ENCODE measurements at places on chromosomes 12 and 14.

GRCh38 chr14:100662879-100663760 lies 63.6 kb upstream of the DLK1 start:
- no peak for DNase-seq

- no peak for DNase-seq
These were observed 270.3 kb downstream of the NRXN3 start for GRCh38 chr14:78440356-78440894.

GRCh38 chr14:61191733-61192132 lies 89.4 kb downstream of the TMEM30B start:
- DNase-seq = no peak

DNA sequence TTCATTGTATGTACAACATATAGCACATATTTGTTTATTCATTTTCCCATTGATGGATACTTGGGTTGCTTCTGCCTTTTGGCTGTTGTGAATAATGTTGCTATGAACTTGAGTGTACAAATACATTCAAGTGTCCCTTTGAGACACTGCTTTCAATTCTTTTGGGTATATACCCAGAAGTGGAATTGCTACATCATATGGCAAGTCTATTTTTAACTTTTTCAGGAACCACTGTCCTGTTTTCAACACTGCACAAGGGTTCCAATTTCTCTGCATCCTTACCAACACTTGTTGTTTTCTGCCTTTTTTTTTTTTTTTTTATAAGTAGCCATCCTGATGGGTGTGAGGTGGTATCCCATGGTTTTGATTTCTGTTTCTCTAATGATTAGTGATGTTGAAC lies 15.9 kb downstream of the RBMS2 start:
- no peak for DNase-seq

DNA sequence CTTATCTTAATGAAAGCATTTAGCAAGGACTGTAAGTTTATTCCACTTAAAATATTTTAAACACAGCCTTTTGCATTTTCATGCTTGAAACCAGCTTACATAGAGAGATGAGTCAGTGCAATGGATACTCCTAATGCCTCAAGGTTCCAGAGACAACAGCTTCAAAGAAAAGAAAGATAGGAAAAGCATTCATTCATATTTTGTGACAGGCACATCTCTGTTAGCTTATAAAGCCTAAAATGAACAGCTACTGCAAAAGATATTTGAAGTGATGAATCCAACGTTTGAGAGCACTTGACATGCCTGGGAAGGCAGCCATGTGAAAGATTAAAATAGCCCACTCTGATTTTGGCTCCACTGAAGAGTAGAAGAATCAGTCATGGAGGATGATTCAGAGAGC lies 814.5 kb downstream of the RPS29 start:
- DNase-seq = no peak

GRCh38 chr12:52132754-52133161 lies 53.3 kb downstream of the SMIM41 start:
- no peak for DNase-seq

- DNase-seq = no peak
These were observed 44.7 kb downstream of the ABCD2 start for GRCh38 chr12:39574785-39575497.

DNA sequence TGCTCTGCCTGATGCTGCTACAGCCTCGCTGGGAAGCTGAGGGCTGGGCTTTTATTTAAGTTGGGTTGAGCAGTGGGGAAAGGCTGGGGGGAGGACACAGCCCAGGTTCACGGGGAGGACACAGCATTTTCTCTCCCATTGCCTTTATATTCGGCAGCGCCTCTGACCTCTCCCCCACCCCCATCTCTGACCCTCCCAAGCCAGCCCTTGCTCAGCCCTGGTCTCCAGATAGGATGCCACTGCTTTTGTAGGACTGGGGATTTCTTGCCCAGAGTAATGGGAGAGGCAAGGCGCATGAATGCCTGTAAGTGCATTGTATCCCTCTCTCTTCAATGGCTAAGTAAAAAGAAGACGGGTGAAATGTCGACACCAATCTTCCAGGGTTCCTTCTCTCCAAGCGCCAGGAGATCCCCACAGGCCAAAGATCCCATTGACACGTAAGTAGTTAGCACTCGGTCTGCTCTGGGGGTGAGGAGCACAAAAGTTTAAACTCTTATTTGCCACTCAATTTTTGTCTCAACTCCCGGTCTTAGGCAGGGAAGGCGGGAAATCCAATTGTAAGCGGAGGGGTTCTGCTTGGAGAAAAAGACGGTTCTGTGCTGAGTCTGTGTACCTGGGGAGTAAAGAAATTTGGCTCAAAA lies 4.6 kb downstream of the HOXC4 start:
- DNase-seq = no peak

- no peak for DNase-seq
These were observed 242.2 kb downstream of the SPTSSA start for GRCh38 chr14:34219661-34220377.

DNA sequence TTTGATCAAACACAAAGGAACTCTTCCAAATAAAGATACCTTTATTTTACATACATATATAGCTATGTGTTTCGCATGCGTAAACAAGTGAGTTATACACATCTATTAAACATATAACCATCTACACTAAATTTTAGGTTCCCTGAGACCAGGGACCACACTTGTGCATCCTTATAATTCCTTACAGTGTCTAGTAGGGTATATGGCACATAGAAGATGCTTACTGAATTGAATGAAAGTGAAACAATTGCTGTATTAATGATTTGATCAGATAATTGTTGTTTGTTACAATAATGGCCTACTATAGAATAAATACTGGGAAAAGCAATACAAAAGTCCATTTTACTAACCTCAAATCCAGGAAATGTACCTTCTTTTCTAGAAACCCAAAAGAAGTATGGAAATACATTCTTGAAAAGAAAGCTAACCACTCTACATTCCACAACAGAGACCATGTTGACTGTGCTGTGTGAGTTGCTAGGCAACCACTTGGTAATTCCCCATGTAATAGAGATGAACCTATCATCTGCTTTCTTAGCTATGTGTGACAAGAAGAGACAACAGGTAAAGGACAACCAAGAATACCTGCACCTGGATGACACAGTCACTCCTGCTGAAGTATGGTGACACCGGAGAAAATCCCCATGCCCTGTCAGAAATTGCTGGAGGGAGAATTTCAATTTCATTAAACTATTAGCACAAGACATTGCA lies 11.9 kb upstream of the CIPC start:
- DNase-seq = no peak

Data from GM04503 (cell line).